ENCODE measurements at places on chromosomes 1 and 21. TPM values are rescaled to one million over a fixed set of nuclear protein-coding genes. Genes with fewer than 3 reads are reported as not detected.

Gene SLC1A7
- 0.20 TPM for polyA plus RNA-seq

Gene ARTN
- polyA plus RNA-seq = 0.39 TPM

Gene COL16A1
- polyA plus RNA-seq = 88.3 TPM

Gene GJA8
- polyA plus RNA-seq = not detected

Gene TBX15
- polyA plus RNA-seq = 14.8 TPM

Gene SPRR2B
- polyA plus RNA-seq = not detected

Gene TTC22
- polyA plus RNA-seq = not detected

Gene GNAT2
- polyA plus RNA-seq = 0.15 TPM

DNA sequence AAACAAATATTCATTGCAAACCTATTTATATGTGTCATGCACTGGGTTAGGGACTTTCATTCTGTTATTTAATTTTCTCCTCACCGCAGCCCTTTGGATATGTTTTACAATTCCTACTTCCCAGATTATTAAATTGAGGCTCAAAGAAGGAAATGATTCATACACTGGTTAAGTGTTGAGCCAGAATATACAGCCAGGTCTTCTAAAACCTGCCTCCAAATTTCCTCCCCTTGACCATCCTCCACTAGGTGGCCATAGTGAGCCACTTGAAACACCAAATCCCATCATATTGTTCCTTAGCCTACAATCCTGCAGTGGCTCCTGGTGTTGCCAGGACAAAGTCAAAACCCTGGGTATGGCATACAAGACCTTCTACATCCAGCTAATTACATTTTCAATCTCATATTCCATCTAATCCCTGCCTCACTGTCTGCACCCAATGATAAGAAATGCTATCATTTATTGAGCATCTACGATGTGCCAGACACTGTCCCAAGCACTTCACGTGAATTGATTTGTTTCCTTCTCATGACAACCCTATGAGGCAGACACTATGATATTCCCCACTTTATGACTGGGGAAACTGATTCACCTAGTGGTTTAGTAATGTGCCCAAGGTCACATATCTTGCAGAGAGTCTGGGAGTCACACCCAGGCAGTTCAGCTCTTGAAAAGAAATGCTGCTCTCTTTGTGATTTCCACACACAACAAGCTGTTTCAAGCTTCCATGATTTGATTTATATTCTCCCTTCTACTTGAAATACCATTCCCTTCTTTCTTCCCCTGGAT lies 23.6 kb upstream of the KIRREL1 start:
- peak; percentile 55 for DNase-seq

DNA sequence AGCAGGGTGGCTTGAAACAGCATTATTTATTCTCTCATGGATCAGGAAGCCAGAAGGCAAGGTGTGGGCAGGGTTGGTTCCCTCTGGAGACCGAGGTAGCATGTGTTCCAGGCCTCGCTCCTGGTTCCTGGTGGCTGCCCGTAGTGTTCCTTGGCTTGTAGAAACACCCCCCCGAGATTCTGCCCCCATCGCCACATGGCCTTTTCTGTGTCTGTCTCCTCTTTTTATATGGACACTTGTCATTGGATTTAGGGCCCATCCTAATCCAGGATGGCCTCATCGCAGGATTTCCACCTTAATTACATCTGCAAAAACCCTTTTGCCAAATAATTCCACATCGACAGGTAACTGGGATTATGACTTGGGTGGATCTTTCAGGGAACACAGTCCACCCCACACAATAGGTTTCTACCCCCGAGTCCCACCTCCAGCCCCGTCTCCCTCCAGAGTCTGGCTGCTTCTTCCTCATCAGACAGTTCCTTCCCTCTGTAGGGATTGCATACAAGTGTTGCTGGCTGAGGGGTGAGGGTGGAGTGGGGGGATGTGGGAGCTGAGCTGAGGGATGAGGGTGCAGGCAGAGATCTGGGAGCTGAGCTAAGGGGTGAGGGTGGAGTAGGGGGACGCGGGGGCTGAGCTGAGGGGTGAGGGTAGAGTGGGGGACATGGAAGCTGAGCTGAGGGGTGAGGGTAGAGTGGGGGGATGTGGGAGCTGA lies 12.3 kb upstream of the NPHP4 start:
- DNase-seq = no peak

- no peak for DNase-seq
Measured at GRCh38 chr1:41286486-41286885, 44.4 kb upstream of the SCMH1 start.

DNA sequence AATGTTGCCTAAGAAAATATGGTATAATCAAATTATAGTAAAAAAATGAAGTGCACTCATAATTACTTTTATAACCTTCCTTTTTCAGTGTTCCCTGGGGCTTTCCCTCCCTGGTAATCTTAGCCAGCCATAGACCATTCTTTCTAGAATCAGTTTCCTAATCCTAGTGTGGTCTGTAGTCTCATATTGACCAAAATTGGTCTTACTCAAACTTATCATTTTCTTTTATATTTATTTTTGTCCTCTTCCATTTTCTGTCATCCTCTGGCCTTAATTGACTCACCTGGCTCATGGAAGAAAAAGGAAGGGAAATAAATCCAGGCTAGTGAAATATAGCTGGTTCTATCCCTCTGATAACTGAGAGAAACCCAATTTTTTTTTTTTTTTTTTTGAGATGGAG lies 70.9 kb upstream of the BMP8A start:
- no peak for DNase-seq

DNA sequence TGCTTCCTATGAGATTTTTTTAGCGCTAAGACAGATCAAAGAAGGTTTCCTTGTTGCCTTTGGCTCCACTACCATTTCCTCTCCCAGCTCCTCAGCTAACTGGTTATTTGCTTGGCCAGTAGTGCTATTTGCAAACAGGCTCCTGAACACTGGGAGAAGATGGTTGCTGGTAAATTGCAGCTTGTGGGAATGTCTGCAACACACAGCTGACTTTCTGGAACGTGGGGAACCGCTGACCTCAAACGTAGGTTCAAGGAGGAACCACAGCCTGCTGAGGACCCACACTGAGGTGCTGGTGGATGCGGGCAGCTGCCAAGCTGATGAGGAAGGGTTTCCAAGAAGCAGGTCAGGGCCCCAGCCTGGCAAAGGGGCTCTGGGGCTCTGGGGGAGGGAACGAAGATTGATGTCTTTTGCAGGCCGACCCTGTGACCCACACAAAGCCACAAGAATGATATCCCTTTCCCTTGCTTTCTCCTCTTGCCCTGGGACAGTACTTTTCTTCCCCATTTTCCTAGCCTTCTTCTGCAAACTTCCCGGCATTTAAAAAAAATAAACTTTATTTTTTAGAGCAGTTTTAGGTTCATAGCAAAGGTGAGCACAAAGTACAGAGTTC lies 24.8 kb downstream of the GNG4 start:
- DNase-seq = no peak

DNA sequence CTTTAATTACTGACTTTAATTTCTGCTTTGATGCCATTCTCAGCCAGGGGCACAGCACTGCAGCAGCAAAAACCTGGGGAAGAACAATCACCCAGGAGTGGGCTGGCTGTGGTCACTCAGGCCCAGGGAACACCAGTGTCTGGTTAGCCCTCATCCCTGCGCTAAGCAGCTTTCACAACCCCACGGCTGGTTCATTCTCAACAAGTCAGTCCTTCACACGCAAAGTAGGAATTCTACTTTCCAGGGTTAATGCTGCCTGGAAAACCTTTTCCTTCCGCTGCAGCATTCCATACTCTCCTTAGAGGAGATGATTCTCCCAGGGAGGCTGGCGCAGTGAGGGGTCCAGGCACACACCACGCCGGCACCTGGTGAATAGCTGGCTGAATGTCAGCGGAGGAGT lies 24.3 kb upstream of the KCNE1 start:
- no peak for DNase-seq

GRCh38 chr1:204837440-204838084 lies 33.1 kb upstream of the NFASC start:
- no peak for DNase-seq

DNA sequence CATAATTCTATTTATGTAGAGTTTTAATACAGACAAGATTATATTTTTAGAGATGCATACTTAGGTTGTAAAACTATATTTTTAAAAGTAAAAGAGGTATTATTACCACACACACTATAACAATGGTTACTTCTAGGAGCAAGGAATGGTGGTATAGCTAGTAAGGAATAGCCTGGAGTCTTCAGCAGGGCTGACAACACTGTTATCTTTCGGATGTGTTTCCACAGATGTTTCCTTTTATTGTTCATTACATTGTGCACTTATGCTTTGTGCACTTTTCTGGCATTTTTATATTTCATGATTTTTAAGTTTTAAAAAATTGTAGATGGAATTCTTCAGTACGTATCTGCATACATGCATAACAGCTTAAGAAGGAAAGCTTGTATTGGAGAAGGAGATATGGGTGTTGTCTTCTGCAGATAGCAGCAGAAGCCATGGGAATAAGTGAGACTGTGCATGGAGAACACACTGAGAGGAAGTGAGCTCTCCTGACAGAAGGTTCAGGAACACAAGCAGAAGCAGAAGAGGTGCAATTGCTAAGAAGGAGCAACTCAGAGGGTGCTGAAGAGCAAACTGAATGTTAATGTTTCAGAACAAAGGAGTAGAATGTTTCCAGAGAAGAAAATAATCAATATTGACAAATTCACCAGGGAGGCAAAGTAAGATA lies 91.8 kb downstream of the UCHL5 start:
- DNase-seq = no peak

DNA sequence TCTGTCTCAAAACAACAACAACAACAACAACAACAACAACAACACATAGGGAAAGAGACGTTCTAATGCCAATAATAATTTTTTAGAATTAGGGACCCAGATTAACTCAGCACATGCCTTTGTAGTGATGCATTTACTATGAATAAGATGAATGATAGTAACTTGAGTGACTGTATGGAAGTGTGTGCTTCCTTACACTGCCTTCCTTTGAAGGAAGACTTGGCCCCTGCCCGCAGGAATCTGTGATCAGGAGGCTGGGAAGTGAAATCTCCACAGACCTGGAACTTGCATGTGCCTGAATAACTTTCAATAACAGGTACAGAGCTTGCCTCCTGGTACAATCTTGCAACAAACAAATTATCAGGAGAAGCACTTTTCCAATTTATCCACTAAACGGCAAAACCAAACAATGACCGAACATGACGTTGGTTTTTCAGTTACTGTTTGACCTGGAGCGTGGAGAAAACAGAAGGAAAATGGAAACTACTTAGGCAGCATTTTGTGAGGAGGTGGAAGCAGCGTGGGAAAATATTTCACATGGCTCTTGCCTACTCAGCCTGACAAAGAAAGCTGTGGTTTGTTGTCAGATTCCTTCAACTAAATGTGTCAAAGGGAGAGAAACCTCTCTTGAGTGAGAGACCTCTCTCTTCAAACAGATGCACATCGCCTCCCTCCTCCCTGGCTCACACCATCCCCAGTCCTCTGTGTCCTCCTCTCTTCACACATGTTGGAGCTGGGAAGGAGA lies 10.1 kb upstream of the ABCA4 start:
- no peak for DNase-seq

- DNase-seq = peak; percentile 43
Measured at GRCh38 chr1:218674280-218674773, 329.2 kb downstream of the TGFB2 start.

DNA sequence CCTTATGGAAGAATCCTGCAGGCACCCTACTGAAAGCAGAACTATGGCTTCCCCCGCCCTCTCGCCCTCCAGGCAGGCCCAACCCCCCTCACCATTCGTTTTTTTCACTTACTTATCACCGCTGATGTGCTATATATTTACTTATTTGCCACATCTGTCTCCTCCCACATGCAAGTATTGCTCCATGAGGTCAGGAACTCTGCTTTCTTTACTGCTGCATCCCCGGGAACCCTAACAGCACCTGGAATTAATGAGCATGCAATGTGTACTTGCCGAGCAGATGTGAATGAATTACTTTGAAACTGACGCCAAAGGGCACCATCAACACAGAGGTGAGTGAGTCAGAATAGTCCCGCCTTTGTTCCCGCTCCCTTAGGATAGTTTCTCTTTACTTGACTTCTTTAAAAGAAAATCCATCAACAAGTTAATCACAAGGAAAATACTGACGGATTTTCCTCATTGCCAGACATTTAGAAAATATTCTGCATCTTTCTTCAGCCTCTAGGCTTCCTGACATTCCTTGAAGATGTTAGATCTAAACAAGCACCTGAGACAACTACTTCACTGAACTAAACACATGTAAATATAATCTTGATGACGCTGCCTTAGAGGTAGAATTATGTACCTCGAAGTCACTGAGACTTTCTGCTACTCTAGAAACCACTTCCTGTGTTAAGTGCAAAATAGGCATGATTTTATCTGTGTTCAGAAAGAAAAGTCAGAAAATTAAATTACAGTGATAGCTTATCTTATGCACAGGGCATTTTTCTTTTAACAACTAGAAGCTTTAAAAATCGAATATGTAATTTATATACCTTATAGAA lies 17.5 kb upstream of the RAB4A start:
- DNase-seq = no peak

DNA sequence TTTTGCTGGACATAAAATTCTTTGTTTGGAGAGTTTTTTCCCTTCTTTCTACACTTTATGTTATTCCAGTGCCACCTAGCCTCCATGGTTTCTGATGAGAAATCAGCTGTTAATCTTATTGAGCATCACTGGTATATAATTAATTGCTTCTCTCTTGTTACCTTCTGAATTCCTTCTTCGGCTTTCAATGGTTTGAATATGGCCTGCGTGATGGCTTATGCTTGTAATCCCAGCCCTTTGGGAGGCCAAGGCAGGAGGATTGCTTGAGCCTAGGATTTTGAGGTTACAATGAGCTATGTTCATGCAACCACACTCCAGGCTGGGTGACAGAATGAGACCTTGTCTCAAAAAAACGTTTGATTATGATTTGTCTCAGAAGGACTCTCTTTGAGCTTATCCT lies 13.0 kb upstream of the CNIH4 start:
- DNase-seq = no peak

DNA sequence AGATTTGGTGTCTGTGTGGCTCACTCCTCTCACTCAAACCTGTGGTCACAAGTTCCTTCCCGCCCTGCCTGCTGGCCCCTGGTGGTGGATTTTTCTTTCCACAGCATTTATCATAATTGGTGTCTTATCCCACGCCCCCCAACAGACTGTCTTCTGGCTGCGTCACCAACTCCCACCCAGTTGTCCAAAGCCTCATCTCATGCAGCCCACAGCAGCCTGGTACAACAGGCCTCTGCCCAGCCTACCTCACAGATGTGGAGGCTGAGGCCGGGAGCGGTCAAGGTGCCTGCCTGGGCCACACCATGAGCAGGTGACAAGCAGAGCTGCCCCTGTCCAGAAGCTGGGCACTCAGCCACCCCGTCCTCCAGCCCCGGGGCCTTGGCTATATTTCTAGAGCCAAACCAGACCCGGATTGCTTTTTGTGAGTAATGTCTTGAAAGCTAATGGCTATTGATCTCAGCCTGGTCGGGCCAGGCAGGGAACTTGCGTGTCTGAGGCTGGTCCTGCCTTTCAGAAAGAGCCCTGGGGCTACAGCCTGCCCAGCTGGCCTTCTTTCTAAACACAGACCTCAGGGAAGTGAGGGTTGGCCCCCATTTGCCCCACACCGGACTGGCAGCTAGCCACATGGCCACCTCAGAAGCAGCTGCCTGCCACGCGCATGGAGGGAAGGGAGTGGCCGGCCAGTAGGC lies 2.6 kb downstream of the KCNAB2 start:
- no peak for DNase-seq
